Foreskin keratinocyte (primary cell): ENCODE measurements at places on chromosomes 1 and 21. TPM values are rescaled to one million over a fixed set of nuclear protein-coding genes. Genes with fewer than 3 reads are reported as not detected.

GRCh38 chr1:201982623-201983379 is at the start of gene RNPEP:
TSS of gene RNPEP (plus strand) at chr1:201982648. CDS start at chr1:201982667, 19 bp downstream.
- peak; percentile 69 for DNase-seq

The LCE1B gene
- polyA plus RNA-seq, result 0.54 and 0.68 TPM in 2 replicates

GRCh38 chr1:113905435-113905861 is 322 bp downstream of the DCLRE1B start:
- DNase-seq, result no peak

GRCh38 chr1:66557157-66557556 is 23.2 kb downstream of the SGIP1 start:
- DNase-seq, result no peak

The FPGT gene
- polyA plus RNA-seq, result 4.4 and 5.3 TPM in 2 replicates

The IGSF3 gene
- 7.6 and 9.5 TPM in 2 replicates for polyA plus RNA-seq

- DNase-seq, result no peak
These were observed 14.9 kb downstream of the TTC34 start for GRCh38 chr1:2786329-2787162.

The FLG gene
- 0.08 and 0.10 TPM in 2 replicates for polyA plus RNA-seq

DNA sequence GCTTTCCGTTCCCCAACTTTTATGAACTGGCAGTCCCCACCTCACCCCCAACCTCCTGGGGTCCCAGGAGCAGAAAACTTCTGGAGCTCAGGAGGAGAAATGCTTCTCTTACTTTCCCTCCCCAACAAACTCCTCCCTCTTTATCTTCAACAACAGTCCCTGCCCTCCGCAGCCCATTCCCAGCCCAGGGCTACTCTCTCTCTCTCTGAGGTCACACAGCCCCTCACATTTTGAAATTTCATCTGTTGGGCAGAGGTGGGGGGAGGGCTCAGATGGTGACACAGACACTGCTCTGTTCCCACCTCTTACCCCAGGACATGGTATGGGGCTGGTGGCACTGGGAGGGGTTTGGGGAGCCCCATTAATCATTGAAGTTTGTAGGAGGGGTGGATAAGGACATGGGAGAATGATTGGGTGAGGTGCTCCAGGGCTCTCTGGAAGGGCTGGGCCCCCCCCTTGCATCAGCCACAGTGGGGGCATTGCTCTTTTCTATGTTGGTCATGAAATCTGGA is 6.0 kb downstream of the PIK3CD start:
- no peak for DNase-seq

The ERRFI1 gene
- 39.9 and 53.9 TPM in 2 replicates for polyA plus RNA-seq

DNA sequence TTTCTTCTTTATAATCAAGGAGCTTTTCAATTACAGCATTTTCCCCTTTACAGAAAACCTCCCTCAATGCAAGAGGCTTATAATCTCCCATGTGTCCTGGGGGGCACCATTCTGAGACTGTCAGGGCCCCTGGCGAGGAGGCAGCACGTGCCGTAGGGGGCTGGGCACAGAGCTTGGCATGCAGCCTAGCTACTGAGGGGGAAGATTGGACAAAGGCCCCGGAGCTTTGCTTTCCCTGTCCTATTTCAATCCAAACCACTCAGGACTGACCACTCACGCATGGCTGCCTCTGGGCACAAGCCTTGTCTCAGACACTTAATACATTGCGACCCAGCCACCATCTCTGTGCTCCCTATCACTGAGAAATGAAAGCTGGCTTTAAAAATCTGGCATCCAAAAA is 2.8 kb upstream of the RAP1GAP start:
- no peak for DNase-seq

The TMCC2 gene
- 1.4 and 1.5 TPM in 2 replicates for polyA plus RNA-seq

The GJB3 gene
- polyA plus RNA-seq, result 195 and 203 TPM in 2 replicates

DNA sequence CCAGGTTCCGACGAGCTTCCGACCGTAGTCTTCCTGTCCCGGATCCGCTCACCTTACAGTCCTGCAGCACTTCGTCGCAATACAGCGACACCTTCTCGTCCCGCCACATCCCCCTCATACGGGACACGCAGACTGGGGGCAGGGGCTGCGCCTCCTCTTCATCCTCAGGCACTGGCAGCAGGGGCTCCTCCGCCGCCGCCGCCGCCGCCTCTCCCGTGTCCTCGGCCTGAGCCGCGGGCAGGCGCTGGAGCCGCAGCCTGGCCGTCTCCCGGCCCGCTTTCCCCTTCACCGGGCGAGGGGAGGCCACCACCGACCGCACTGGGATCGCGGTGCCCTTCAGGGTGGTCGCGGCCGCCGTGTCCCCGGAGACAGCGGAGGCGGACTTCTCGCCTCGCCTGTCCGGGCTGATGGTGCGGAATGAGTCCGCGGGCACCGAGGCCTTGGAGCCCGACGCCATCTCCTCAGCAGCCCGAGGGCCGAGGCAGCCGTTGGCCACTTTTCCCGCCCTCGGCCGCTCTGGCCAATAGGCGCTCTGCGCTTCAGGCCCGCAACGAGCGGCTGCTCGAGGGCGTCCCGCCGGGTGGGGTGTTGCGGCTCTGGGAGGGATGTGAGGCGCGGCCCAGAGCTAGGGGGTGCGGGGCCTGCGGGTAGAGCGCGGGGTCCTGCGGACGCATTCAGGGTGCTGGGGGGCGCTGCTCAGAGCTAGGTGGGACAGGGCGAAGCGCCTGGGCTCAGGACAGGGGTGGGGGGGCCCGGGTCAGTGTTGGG is at the start of gene SHCBP1L:
TSS of gene SHCBP1L (minus strand) at position 490 of the 768 bp plus-strand sequence. CDS start at position 457, 33 bp downstream.
- DNase-seq, result no peak

The AUNIP gene
- polyA plus RNA-seq, result 8.1 and 9.7 TPM in 2 replicates
